Stimulated activated CD4-positive, alpha-beta T cell treated with anti-CD3 and anti-CD28 coated beads, Interleukin-2, amount 100 ng/mL, for 24 hours (primary cell): ENCODE measurements at places on chromosomes 16 and 17.

DNA sequence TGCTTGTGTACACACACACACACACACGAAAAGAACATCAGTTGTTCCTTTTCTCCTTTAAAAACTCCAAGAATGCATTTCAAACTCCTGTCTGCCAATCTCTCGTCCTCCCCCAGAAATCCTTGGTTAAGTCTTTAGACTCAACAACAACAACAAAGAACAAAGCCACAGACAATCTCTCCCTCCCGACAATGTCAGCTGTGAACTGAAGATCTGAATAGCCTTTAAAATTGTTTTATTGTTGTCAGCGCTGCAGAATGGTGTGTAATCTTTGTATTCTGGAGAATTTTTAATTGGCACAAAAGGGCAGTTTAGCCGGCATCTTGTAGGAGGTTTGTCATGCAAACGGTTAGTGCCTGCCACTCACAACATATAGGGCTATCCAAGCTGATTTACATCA lies 219.5 kb downstream of the MSI2 start:
- DNase-seq = no peak

- no peak for DNase-seq
Observed at GRCh38 chr17:81334987-81335772, 40.1 kb upstream of the SLC38A10 start.

GRCh38 chr16:67922221-67922620 lies 9.4 kb downstream of the CTRL start:
- DNase-seq = no peak

- DNase-seq = peak; percentile 62
Observed at GRCh38 chr17:5526821-5527598, 40.6 kb downstream of the MIS12 start.

DNA sequence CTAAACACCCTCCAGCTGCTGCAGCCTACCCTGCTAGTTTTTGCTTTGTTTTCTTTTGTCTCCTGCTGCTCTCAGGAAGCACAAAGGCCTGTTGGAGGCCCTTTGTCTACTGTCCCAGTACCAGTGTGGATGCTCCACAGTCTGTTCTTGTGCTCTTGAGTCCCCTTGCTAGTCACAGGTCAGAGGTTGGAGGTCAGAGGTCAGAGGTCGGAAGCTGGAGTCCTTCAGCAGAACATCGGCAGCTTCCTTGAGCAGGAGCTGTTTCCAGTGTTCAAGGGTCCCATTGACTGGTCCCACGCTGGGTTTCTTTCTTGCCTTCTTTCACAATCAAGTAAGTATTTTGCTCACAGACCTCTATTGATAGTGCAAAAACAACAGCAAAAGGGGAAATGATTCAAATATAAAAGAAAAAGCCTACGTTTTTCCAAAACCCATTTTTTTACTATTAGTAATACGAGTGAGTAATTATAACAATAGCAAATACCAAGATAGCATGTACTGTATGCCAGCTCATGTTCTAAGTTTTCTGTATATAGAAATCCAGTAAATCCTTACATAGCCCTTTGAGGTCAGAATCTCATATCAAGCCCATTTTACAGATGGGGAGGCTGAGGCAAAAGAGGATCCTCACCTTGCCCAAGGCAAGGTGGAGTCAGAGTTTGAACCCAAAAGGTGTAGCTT lies 10.9 kb upstream of the IL34 start:
- DNase-seq = no peak

- DNase-seq = no peak
Observed at GRCh38 chr17:79156463-79157095, 82.0 kb downstream of the ENGASE start.

DNA sequence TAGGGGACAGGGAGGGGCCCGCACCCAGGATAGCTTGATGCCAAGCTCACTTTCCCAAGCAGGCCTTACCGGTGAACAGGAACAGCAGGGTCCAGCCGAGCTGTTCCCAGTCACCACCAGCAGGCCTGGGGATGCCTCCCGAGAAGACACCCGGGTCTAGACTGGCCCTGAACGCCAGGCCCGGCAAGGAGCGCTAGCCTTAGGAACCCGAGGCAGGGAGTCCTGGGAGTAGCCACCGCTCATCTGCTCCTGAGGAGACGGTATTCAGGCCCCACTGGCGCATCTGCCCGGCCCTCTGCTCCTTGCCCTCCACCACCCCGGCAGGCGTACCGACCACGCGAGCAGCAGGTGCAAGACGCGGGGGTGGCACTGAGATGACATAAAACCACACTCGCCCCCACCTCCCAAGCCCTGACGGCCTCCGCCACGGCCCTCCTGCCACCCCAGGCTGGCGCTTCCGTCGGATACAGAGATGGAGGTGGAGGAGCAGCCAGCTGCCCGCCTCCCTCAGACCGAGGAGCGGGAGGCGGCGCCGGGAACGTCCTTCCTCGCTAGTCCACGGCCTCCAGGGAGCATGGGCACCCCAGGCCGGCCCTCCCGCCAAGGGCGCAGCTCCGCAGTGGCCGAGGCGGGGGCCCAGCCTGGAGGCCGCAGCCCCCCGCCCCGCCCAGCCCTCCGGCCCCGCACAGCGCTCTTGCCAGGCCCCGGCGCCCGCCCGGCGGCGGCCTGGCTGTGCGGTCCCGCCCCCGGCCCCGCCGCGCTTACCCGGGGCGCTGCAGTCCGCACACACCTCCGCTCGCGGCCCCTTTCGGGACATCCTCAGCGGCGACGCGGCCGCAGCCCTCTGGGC lies 661 bp downstream of the GIT1 start:
- peak; percentile 60 for DNase-seq

GRCh38 chr16:71514476-71514875 lies 11.8 kb upstream of the CHST4 start:
- no peak for DNase-seq

DNA sequence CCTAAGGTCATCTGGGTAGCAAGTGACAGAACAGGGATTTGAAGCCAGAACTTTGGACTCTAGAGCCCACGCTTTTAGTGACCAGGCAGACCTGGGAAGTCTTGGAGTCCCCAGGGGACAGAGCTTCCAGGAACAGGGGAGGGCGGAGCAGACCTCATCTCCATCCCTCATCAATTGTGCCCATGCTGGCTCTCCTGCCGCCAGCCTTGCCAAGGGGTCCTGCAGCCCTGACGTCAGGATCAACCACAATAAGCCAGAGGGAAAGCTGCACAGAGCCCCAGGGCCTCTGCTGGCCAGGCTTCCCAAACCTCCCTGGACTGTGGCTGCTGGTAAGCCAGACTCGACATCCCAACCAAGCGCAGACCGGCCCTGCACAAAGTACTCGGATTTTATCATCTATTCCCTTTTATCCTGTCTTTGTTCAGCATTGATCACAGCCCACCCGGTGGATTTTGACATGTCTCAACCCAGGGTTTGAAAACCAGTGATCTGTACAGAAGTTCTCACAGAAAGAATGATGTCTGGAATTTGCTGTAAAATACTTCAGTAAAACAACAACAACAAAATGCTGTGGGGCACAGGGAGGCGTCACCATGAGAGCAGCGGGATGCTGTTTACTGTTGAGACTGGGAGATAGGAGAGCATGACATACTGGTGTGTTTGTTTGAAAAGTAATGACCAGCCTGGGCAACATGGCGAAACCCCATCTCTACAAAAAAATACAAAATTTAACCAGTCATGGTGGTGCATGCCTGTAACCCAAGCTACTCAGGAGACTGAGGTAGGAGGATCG lies 11.8 kb downstream of the C16orf74 start:
- DNase-seq = no peak

GRCh38 chr17:8856869-8857575 lies 10.5 kb downstream of the PIK3R6 start:
- DNase-seq = no peak

DNA sequence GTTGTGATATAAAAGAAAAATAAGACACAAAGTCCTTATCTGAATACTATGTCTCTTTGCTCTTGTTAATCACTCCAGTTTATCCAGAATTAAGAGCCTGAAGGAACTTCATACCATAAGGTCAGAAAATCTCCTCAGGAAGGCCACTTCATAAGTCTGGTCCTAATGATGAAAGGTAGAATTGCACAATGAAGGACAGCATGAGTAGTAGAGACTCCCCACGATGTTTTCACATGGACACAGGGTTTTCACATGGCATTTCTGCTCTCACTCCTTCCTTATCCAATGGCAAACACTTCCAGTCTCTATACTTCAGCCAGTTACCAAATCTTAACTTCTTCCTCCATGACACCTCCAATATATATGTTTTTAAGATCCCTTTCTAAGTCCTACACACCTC lies 10.2 kb upstream of the C17orf78 start:
- DNase-seq = no peak

DNA sequence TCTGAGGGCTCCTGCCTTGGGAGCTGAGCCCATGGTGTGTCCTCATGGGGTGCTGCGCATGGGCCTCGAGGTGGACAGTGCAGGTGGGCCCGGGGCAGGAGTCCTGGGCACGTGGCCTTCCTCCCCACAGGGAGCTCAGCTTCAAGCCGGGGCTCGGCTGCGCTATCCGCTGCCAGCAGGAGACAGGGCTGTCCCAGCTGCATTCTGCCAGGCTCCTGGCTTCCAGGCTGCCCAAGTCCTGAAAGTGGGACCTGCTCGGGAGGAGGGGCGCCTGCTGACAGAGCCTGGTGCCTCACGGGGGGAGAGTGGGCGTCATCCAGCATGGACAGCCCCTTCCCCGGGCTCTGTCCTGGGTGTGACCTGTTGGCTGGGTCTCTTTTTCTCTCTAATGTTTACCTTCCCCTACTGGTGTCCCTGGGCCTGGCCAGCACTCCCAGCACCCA lies 7.1 kb downstream of the TRAF7 start:
- no peak for DNase-seq

DNA sequence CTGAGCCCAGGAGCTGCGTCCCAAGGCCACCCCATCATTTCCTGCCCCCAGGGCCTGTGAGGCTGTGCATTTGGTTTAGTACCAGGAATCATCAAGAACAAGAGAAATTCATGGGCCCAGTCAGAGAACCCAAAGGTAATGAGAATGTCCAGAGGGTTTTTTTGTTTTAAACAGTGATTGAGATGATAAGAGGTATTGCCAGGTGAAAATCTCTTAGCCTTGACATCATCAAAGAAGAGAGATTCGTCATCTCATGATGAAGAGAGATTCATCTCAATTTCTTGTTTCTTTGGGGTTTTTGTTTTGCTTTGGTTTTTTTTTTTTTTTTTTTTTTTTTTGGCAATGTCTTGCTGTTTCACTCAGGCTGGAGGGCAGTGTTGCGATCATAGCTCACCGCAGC lies 170.6 kb upstream of the CACNG5 start:
- DNase-seq = no peak

DNA sequence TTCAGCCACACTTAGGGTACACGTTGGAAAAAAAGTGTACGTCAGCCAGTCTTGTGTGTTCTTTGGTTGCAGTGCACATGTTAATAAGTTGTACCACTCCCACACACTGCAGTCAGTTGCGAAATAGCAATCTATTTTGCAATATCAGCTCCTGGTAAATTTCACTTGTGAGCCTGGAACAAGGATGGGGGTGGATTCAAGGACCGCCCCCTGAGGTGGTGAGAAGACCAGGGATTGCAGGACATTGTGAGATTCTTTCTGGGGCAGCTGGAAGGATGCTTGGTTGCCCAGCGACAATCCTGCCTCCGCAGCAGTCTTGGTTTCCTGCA lies 78.6 kb upstream of the ZFHX3 start:
- no peak for DNase-seq

DNA sequence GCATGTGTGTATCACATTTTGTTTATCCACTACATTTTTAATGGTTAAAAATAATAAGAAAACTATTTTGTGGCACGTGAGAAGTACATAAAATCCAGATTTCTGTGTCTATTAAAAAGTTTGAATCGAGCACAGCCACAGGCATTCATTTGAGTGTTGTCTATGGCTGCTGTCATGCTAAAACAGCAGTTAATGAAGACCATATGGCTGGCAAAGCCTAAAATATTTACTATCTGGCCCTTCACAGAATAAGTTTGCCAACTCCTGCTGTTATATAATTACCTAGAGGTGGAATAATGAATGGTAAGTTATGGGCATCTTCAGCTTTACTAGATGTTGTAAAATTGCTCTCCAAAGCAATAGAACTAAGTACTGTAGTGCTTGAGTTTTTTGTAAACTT lies 30.5 kb downstream of the TMEM98 start:
- DNase-seq = no peak

GRCh38 chr16:12155235-12155634 lies 178.7 kb downstream of the SNX29 start:
- no peak for DNase-seq

GRCh38 chr16:10938796-10939648 lies 3.2 kb downstream of the DEXI start:
- no peak for DNase-seq
